ENCODE measurements at places on chromosomes 7 and 10.

GRCh38 chr7:23532490-23533237 lies 883 bp upstream of the TRA2A start:
- no peak for DNase-seq

DNA sequence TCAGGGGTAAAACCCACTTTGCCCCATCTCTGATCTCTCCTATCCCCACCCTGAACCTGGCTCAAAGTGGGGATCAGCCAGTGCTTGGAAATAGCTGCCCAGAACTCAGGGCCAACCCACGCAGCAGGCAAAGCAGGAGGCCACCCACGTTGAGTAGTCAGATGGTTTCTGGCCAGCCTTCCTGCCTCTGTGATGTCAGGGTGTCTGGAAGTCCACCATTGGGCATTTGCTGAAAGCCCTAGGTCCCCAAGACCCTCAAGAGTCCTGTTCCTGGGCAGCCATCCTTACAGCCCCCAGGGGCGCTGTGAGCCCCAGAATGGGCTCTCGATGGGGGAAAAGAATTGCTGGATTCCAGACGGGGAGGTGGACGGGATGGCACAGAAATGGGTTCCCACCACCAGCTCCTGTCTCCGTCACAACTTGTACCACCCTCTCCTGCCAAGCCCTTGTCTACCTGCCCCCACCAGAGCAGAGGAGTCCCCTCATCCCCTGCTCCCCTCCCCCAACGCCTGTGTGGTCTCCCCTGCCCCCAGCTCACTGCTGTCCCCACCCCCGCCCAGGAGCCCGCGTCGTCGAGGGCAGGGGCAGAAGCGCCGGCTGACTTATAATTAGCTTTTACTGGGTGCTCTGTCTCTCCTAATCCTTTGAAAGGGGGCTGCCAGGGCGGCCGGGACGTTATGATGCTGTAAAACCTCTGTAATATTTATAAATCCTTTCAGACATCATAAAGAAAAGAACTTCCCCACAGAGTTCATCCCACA lies 3.9 kb downstream of the MYL10 start:
- DNase-seq = no peak

DNA sequence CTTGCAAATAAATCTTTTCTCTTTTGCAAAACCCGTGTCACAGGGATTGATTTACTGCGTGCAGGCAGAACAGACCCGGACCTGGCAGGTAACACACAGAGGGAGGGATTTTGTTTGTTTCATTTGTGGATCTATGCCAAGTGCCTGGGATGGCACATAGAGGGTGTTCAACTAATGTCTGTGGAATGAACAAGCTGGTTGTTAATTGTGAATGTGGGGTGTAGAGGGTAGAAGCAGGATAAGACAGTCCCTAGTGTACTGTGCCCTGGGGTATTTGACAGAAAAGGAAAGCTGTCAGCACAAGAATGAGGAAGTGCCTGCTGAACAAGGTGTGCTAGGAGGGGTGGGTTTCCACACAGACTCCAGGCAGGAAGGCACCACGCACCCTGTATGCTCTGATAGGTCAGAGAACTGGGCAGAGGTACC lies 331.8 kb downstream of the CALN1 start:
- DNase-seq = no peak

- DNase-seq = no peak
Measured at GRCh38 chr7:4633012-4633411, 49.1 kb upstream of the FOXK1 start.

- no peak for DNase-seq
Measured at GRCh38 chr7:21429786-21430574, 2.1 kb downstream of the SP4 start.

DNA sequence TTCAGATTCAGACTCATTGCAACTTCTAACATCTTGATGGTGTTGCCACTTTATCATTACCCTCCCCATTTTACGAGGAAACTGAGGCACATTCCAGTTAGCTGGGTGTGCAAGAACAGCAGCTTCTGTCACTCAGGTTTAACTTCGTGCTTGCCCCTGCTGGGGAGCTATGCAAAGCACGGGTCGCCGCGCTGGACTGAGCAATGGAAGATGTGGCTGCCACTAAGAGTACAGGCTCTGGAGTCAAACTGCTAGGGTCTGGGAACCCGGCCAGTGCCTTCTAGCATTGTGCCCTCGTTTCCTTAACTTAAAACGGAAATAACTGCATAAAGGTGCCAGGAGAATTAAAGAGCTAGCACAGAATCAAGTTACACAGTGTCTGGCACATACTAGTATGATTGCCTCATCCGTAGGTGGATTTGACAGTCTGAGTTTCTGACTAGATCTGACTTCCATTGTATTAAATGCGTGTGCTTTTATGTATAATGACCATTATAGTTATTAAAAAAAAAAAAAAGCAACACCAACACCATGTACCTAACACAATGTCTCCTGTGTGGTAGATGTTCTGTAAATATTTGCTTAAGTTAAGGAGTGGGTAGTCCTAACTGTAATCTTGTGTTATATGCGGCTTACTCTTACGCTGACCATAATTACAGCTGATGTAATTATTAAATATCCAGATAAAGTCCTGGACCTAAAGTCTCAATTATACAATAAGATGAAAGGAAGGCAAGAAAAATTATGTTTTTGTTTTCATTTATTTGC lies 842 bp downstream of the ZNF22 start:
- DNase-seq = peak; percentile 9

GRCh38 chr10:69757553-69758309 lies 44.0 kb upstream of the COL13A1 start:
- no peak for DNase-seq

- DNase-seq = no peak
Measured at GRCh38 chr7:103772171-103772773, 217.2 kb downstream of the RELN start.

DNA sequence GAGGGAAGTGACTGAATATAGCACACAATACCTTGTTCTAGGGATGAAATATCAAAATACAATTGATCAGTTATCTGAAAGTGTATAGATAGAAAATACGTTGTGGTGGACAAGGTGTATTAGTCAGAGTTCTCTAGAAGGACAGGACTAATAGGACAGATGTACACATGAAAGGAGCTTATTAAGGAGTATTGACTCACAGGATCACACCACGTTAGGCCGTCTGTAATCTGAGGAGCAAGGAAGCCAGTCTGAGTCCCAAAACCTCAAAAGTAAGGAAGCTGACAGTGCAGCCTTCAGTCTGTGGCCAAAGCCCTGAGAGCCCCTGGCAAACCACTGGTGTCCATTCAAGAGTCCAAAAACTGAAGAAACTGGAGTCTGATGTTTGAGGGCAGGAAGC lies 406.1 kb downstream of the MDFIC start:
- DNase-seq = no peak

GRCh38 chr7:22364900-22365299 lies 7.9 kb upstream of the RAPGEF5 start:
- DNase-seq = no peak

- no peak for DNase-seq
Measured at GRCh38 chr10:47404446-47404845, 20.4 kb upstream of the ZNF488 start.

DNA sequence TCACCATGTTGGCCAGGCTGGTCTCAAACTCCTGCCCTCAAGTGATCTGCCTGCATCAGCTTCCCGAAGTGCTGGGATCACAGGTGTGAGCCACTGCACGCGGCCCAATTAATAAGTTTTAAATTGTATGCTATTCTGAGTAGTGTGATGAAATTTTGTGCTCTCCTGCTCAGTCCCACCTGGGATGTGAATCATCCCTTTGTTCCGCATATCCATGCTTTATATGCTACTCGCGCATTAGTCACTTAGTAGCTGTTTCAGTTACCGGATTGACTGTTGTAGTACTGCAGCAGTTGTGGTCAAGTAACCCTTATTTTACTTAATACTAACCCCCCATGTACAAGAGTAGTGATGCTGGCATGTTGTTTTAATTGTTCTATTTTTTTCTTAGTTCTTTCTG lies 47.3 kb upstream of the OIT3 start:
- no peak for DNase-seq

DNA sequence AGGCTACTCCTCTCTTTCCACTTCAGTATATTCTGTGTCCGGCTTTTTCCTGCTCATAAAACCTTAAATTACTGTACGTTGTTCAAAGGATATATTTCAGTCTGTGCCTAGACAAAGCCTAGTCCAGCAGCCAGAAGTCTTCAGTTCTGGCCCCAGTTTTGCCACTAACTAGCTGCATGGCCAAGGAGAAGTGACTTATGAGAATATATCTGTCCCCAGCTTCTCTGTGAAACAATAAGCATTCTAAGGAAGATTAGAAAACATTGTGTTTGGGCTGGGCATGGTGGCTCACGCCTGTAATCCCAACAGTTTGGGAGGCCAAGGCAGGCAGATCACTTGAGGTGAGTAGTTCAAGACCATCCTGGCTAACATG lies 105.0 kb upstream of the HDAC9 start:
- no peak for DNase-seq

All from stimulated activated CD4-positive, alpha-beta T cell treated with anti-CD3 and anti-CD28 coated beads, Interleukin-1b, Interleukin-23, amount 100 ng/mL, for 1 hour (primary cell).